ENCODE measurements at places on chromosomes 1 and 21.
A peak's percentile ranks its signal among the peaks of the same experiment; 100 is the strongest.

GRCh38 chr1:160081261-160081936 lies at the start of gene KCNJ9:
TSS of gene KCNJ9 (plus strand) at chr1:160081538. CDS start at chr1:160084031, 2,493 bp downstream.
- no peak for DNase-seq

GRCh38 chr1:58768971-58769808 lies 14.7 kb downstream of the JUN start:
- DNase-seq = no peak

GRCh38 chr1:6010554-6010953 lies 18.3 kb upstream of the NPHP4 start:
- no peak for DNase-seq

- DNase-seq = no peak
Measured at GRCh38 chr21:44996096-44996495, 56.3 kb downstream of the SLX9 start.

DNA sequence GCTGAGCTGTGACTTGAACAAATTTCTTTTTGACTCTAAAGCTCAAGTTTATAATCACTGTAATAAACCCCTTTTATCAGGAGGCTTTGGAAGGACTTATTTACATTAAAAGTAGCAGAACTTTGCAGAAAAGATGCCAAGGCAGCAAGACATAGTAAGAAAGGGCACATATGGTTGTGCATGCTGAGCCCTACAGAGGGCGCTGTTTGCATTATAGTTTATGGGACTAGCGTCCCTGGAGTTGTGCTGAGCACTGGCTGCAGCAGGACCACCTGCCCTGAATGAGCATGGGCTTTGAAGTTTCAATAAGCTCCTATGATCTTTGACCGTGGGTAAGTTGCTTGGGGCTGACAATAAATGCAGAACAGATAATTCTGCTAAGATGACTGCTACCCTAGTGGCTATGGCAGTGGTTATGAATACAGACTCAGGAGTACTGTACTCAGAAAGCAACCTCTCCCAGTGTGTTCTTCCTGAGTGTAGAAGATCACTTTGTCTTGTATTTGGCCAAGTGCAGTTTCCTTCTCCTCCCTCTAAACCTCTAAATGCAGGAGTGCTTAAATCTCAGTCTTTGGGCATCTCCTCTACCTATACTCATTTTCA lies 45.4 kb upstream of the USP1 start:
- DNase-seq = no peak

GRCh38 chr1:84277343-84278059 lies 24.0 kb upstream of the SAMD13 start:
- no peak for DNase-seq

GRCh38 chr21:32562915-32563314 lies 22.4 kb downstream of the TCP10L start:
- no peak for DNase-seq

- peak; percentile 29 for DNase-seq
Measured at GRCh38 chr1:113140588-113141446, 67.8 kb downstream of the LRIG2 start.

- DNase-seq = no peak
Measured at GRCh38 chr1:41537788-41538351, 53.4 kb upstream of the EDN2 start.

DNA sequence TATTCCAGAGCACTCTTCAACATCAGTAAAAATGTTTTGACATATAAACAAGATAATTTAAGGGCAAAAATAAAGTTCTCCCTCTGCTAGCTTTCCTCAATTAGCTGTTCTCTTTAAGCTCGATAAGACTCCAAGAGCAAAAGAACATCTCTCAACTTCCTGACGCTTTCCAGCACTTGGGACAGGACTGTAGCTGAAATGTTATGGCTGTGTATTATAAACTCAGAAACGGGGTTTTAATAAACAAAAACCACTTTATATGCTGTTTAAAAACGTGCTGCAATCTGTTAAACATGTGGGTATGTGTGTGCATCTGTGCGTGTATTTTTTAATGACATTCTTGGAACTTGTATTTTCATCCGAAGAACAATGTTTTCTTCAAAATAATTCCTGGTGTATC lies 71.5 kb upstream of the RGS2 start:
- no peak for DNase-seq

GRCh38 chr1:243421784-243422183 lies 165.9 kb downstream of the SDCCAG8 start:
- DNase-seq = no peak
